Endothelial cell (in vitro differentiated cells): ENCODE measurements at places on chromosomes 1 and 21.

GRCh38 chr1:56080123-56080522 lies 499.2 kb downstream of the PLPP3 start:
- H3K36me3 ChIP-seq, result no peaks in the 10 kb centered on the region
- H3K27me3 ChIP-seq, result no peaks in the 10 kb centered on the region
- H3K27ac ChIP-seq, result no peak overlapping the region
- H3K4me3 ChIP-seq, result no peak overlapping the region
- DNase-seq, result no peak

- no peak overlapping the region for H3K4me3 ChIP-seq
- no peaks in the 10 kb centered on the region for H3K36me3 ChIP-seq
- H3K4me1 ChIP-seq, result peaks cover 21% of the 10 kb centered on the region
- no peak overlapping the region for H3K27ac ChIP-seq
- H3K27me3 ChIP-seq, result no peaks in the 10 kb centered on the region
Measured at GRCh38 chr1:175812936-175813335, 69.5 kb upstream of the TNR start.

DNA sequence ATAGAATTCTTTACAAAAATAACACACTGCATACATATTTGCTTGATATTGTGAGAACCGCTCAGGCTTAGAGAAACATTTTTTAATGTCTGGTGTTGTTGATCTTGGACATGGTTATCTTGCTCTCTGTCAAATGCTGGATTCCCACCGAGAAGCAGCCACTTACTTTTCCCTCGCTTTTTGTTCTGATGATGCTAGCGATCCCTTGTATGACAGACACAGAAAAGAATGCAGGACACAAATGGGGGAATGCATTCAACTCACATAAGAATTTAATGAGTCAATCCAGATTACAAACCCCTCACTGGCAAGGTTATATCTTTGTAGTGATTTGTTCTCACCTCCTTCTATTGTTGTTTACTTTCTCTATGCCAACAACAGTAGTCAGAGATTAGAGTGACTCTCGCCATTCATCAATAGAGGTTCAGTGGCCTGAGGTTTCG lies 76.8 kb upstream of the AKT3 start:
- peaks cover 6% of the 10 kb centered on the region for H3K27me3 ChIP-seq
- no peak overlapping the region for H3K4me3 ChIP-seq
- no peaks in the 10 kb centered on the region for H3K36me3 ChIP-seq
- H3K4me1 ChIP-seq, result peaks cover 22% of the 10 kb centered on the region
- no peak overlapping the region for H3K27ac ChIP-seq

DNA sequence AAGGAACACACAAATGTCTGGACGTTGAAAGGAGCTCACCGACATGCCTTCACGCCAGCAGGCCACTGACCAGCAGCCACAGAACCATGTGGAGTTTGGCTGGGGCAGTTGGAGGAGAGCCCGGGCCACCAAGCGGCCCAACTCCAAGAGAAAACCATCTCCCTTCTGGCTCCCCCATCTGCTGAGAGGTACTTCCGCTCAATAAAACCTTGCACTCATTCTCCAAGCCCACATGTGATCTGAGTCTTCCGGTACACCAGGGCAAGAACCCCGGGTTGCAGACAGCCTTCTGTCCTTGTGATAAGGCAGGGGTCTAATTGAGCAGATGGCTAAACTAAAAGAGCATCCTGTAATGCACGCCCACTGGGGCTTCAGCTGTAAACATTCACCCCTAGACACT lies 24.4 kb downstream of the RGS4 start:
- H3K36me3 ChIP-seq, result no peaks in the 10 kb centered on the region
- H3K4me1 ChIP-seq, result no peaks in the 10 kb centered on the region
- no peak for DNase-seq

DNA sequence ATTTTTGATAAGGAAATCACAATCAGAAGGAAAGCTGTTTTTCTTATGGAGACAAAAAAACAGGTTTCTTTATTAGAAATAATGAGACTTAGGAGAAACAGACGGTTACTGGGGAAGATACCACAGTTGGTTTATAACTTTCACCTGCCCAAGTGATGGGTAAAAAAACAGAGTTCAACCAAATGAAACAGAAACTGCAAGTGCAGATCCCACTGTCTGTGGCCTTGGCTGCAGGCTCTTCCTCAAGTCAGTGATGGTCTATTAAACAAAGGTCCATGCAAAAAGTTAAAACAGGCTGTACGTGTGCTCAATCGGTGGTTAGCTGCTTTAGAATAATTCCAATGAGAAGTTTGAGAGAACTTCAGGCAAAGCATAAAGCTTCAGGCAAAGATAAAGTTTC lies 112.1 kb upstream of the NEGR1 start:
- no peak for DNase-seq
- no peaks in the 10 kb centered on the region for H3K4me1 ChIP-seq
- H3K36me3 ChIP-seq, result no peaks in the 10 kb centered on the region
- no peak overlapping the region for H3K27ac ChIP-seq
